ENCODE measurements at places on chromosomes 12 and 14. TPM values are rescaled to one million over a fixed set of nuclear protein-coding genes. Genes with fewer than 3 reads are reported as not detected.

DNA sequence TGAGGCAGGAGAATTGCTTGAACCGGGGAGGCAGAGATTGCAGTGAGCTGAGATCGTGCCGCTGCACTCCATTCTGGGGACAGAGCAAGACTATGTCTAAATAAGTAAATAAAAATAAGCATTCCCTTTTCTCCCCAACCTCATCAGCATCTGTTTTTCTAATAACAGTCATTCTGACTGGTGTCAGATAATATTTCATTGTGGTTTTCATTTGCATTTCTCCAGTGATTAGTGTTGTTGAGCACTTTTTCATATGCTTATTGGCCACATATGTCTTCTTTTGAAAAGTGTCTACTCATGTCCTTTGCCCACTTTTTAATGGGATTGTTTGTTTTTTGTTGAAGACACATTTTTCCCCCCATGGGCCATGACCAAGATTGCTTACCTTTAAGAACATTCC lies 243.2 kb downstream of the ADAMTS20 start:
- no peaks in the 10 kb centered on the region for H3K36me3 ChIP-seq
- H3K4me1 ChIP-seq: no peaks in the 10 kb centered on the region
- no peak for DNase-seq
- H3K27me3 ChIP-seq: no peaks in the 10 kb centered on the region

GRCh38 chr12:59651229-59651920 lies 55.5 kb downstream of the SLC16A7 start:
- H3K36me3 ChIP-seq: no peaks in the 10 kb centered on the region
- no peak for DNase-seq
- no peak overlapping the region for H3K27ac ChIP-seq
- no peak overlapping the region for H3K4me3 ChIP-seq
- H3K4me1 ChIP-seq: no peaks in the 10 kb centered on the region

DNA sequence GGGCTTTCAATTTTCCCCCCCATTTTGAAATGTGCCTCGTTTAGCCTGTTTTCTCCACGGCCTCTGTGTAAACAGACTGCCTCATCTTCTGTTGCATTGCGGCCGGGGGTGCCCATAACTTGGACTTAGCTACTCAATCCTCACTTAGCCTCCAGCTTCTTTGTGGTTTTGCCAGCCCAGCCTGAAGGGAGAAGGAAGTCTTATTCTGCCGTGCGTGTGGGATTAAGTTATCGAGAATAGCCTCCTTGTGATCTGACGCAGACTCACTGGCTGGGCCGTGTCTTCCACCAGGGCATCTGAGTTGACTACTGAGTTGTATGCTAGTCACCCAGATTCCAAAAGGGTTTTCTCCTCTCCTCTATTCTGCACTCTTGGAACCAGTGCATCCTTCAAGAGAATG lies 8.1 kb downstream of the PRKAB1 start:
- no peaks in the 10 kb centered on the region for H3K4me1 ChIP-seq
- no peaks in the 10 kb centered on the region for H3K27me3 ChIP-seq
- H3K4me3 ChIP-seq: no peak overlapping the region
- no peak overlapping the region for H3K27ac ChIP-seq

DNA sequence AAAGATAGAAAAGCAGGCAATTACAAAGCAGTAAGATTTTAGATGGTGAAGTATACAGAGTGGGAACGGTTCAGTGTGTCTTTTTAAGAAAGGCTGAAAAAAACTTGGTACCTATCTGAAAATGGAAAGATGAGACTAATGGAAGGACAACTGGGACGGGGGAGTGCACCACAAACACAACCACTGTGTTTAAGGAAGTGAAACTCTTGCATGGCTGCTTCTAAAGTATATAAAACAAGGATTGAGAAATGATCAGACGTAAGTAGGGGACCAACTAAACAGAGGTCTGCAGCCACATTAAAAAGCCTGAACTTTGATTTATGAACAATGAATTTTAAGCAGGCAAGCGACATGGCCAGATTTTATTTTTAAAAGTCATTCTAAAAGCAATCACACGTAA lies 328.6 kb downstream of the MDGA2 start:
- H3K27ac ChIP-seq: no peak overlapping the region
- no peak overlapping the region for H3K4me3 ChIP-seq
- no peak for DNase-seq
- no peaks in the 10 kb centered on the region for H3K27me3 ChIP-seq

- no peak for DNase-seq
- no peaks in the 10 kb centered on the region for H3K27me3 ChIP-seq
- H3K27ac ChIP-seq: peak overlapping the region; percentile 96
- peaks cover 91% of the 10 kb centered on the region for H3K4me1 ChIP-seq
Measured at GRCh38 chr12:53048033-53048779, 1.7 kb upstream of the TNS2 start.

The C12orf42 gene
- 0.47 TPM for polyA plus RNA-seq

- no peak for DNase-seq
- H3K36me3 ChIP-seq: peaks cover 21% of the 10 kb centered on the region
- no peaks in the 10 kb centered on the region for H3K27me3 ChIP-seq
- H3K27ac ChIP-seq: peak overlapping the region; percentile 99
- H3K4me3 ChIP-seq: peak overlapping the region; percentile 99
Measured at GRCh38 chr14:24443053-24443665, 583 bp upstream of the SDR39U1 start.

DNA sequence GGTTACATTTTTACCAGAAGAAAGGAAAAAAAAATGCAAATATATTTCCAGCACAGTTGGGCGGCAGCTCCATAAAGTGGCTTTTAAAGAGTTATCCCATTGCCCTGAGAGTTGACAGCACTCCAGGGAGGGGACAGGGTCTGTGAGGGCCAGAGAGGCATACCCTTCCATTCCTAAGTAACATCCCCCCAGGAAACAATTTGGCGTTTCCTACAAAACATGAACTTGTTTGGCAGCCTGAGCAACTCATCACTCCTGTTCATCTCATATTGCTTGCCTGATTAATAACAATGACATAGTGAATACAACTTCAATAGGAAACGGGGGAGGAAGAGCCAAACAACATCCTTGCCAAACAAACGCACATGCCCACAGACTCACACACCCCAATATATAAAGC lies 23.3 kb downstream of the TC2N start:
- H3K36me3 ChIP-seq: no peaks in the 10 kb centered on the region
- no peak for DNase-seq
- H3K4me3 ChIP-seq: no peak overlapping the region
- H3K27me3 ChIP-seq: peaks cover 9% of the 10 kb centered on the region

The CMKLR1 gene
- 4.5 TPM for polyA plus RNA-seq

DNA sequence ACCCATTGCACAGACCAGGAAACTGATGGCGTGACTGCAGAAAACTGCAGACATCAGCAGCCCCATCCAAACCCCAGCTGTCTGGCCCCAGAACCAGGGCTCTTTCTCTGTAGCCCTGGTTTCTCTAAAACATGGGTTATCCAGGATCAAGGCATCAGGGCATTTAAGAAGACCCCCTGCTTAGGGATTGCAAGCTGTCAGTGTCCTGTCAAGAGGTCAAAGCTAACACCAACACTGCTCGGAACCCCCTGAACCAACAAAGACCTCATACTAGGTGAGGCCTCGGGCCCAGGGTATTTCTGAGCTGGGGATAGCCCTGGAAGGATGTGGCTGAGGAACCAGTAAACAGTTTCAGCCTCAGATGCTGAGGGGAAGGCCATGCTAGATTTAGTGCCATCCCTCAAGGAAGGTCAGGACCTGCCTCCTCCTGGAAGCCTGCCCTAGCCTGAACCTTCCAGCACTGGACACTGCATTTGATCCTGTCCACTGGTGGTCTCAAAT lies 39.2 kb downstream of the BCL11B start:
- peaks cover 9% of the 10 kb centered on the region for H3K36me3 ChIP-seq
- DNase-seq: no peak
- H3K27ac ChIP-seq: no peak overlapping the region
- H3K27me3 ChIP-seq: peaks cover 15% of the 10 kb centered on the region

DNA sequence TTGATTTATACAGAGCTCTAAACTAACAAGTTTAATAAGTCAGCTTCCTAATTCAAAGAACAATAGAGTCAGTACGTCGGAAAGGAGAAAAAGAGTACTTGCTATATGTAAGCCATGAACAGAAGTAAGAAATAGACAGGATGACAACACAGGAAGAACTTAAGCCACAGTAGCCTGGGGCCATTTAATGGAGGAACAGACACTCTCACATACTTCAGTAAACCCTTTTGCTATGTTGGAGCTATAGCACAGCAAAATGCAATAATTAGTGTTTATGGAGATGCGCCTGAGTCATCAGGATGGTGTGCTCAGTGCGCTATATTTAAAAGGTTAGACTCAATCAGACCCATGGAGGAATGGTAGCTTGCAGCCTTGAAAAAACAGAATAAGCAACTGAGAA lies 61.0 kb downstream of the SRGAP1 start:
- H3K36me3 ChIP-seq: no peaks in the 10 kb centered on the region
- no peak for DNase-seq
- no peaks in the 10 kb centered on the region for H3K27me3 ChIP-seq
- H3K27ac ChIP-seq: no peak overlapping the region

DNA sequence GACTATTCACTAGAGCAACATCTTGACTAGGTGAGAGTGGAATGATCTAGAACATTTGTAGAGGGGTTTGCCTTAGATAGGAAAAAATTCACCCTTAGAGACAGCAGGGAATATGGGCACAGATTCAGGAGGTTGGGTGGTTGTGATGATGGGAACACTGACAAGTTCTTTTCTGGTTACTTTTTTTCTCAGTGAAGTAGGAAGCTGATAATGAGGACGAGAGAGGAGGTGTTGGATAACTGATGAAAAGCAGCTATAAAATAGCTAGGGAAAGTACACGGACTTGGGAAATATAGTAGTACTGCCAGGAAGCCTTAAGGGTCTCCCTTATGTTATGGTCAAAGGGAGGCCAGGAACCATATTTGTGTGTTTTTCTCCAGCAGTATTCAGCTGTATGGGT lies 250.5 kb downstream of the SSPN start:
- no peaks in the 10 kb centered on the region for H3K27me3 ChIP-seq
- no peak overlapping the region for H3K4me3 ChIP-seq
- DNase-seq: no peak
- H3K27ac ChIP-seq: no peak overlapping the region
- no peaks in the 10 kb centered on the region for H3K4me1 ChIP-seq

GRCh38 chr12:24226745-24227350 lies 277.4 kb upstream of the SOX5 start:
- DNase-seq: no peak
- H3K4me1 ChIP-seq: peaks cover 10% of the 10 kb centered on the region
- no peaks in the 10 kb centered on the region for H3K27me3 ChIP-seq
- H3K4me3 ChIP-seq: no peak overlapping the region
- no peaks in the 10 kb centered on the region for H3K36me3 ChIP-seq

The TRPV4 gene
- 0.78 TPM for polyA plus RNA-seq

The TSPAN19 gene
- polyA plus RNA-seq: 1.8 TPM

- no peaks in the 10 kb centered on the region for H3K27me3 ChIP-seq
- no peak overlapping the region for H3K4me3 ChIP-seq
- peaks cover 56% of the 10 kb centered on the region for H3K4me1 ChIP-seq
- H3K36me3 ChIP-seq: no peaks in the 10 kb centered on the region
- no peak for DNase-seq
Measured at GRCh38 chr14:35339761-35340406, 47.7 kb downstream of the PSMA6 start.

The GPR84 gene
- 0.41 TPM for polyA plus RNA-seq

DNA sequence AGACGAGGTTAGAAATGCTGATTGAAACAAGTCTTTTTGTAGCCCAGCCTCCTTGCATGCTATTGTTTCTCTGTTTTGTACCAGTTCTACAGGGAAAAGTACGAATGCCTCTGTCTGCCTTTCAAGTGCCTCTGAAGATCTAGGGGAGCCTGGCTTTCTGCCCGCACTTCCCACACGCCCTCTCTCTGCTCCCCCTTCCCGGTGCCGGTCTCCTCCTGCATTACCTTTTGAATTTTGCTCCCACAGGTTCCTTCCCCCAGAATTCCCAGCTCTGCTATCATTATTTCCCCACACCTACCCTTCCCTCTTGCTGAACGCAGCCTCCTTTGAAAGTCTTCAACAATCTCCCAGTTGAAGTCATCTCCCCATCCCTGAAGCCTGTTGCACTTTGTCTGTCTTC lies 689.7 kb downstream of the BCL11B start:
- H3K4me3 ChIP-seq: no peak overlapping the region
- H3K27ac ChIP-seq: no peak overlapping the region
- no peaks in the 10 kb centered on the region for H3K4me1 ChIP-seq

GRCh38 chr14:68790644-68791077 lies 2.2 kb downstream of the ZFP36L1 start:
- peaks cover 55% of the 10 kb centered on the region for H3K4me1 ChIP-seq
- H3K27me3 ChIP-seq: peaks cover 54% of the 10 kb centered on the region

DNA sequence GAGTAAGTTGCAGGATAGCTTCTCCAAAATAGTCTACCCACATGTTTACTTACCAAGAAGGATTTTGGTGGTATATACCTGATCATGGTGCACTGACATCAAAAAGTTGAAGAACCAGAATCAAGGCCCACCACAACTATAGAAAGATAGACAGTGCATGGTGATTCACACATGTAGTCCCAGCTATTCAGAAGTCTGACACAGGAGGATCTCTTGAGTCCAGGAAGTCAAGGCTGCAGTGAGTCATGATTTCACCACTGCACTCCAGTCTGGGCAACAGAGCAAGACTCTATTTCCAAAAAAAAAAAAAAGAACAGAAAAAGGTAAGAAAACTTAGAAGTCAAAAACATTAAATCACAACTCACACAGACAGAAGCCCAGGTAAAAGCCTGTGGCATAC lies 422.2 kb upstream of the FOXG1 start:
- no peak overlapping the region for H3K27ac ChIP-seq
- no peaks in the 10 kb centered on the region for H3K36me3 ChIP-seq
- no peaks in the 10 kb centered on the region for H3K4me1 ChIP-seq
- no peak overlapping the region for H3K4me3 ChIP-seq
- no peaks in the 10 kb centered on the region for H3K27me3 ChIP-seq
- no peak for DNase-seq

The RNASE7 gene
- 0.12 TPM for polyA plus RNA-seq

GRCh38 chr14:77120771-77121743 lies 20.5 kb downstream of the ZDHHC22 start:
- peak; percentile 83 for DNase-seq
- peaks cover 3% of the 10 kb centered on the region for H3K27me3 ChIP-seq
- no peak overlapping the region for H3K4me3 ChIP-seq
- H3K36me3 ChIP-seq: peaks cover 5% of the 10 kb centered on the region
- H3K27ac ChIP-seq: peak overlapping the region; percentile 75

DNA sequence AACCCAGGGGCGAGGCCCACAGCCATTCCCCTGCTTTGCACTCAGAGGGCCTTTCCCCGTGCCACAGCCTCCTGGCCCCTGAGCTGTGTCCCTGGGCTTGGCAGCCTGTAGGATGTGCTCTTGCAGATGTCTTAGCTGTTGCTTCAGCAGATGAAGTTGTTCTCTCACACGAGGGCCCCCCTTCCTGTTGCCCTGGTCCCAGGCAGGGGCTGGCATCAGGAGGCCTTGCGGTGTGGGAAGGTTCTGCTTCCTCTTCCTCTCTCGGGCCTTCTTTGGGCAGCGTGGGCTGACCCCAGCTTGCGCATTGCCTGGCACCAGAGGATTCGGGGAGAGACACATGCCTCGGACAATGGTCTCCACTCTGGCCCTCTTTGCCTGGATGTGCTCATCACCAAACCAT lies 12.7 kb downstream of the PROX2 start:
- H3K27me3 ChIP-seq: no peaks in the 10 kb centered on the region
- DNase-seq: no peak
